ENCODE measurements at places on chromosomes 7 and 10. TPM values are rescaled to one million over a fixed set of nuclear protein-coding genes. Genes with fewer than 3 reads are reported as not detected.

DNA sequence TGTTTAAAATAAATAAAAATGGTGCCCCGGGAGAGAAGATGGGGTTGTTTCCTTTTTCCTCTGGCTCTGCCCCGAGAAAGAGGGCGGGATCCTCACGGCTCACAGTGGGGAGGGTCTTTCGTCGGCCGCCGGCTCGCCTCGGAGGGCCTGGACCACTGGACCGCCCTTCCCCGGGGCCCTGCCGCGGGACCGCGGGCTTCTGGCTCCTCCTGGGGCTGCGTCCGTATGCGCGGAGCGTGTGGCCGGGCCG, 3.5 kb upstream of the IGF2BP3 start:
- H3K4me1 ChIP-seq = peaks cover 34% of the 10 kb centered on the region
- H3K27ac ChIP-seq = peak overlapping the region; percentile 97
- H3K4me3 ChIP-seq = peak overlapping the region; percentile 56
- H3K36me3 ChIP-seq = no peaks in the 10 kb centered on the region

DNA sequence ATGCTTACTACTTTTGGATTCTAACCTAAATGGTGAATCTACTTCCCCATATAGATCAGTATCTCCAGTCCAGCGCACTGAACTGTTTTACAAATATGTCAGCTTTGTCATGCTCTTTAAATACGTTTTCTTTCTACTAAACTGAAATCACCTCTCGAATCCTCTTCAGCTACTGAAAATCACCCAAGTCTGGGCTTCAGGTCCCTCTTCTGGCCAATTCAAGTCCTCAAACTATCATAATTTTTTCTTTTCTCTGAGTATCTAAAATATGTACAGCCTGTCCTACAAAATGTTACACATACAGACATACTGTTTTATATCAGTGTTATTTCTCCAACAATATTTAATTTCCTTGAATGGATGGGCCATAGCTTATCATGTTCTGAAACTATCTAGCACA, 84.2 kb downstream of the CACNA2D1 start:
- no peak overlapping the region for H3K27ac ChIP-seq
- H3K27me3 ChIP-seq = no peaks in the 10 kb centered on the region
- no peaks in the 10 kb centered on the region for H3K4me1 ChIP-seq
- H3K36me3 ChIP-seq = no peaks in the 10 kb centered on the region
- DNase-seq = no peak
- H3K4me3 ChIP-seq = no peak overlapping the region

DNA sequence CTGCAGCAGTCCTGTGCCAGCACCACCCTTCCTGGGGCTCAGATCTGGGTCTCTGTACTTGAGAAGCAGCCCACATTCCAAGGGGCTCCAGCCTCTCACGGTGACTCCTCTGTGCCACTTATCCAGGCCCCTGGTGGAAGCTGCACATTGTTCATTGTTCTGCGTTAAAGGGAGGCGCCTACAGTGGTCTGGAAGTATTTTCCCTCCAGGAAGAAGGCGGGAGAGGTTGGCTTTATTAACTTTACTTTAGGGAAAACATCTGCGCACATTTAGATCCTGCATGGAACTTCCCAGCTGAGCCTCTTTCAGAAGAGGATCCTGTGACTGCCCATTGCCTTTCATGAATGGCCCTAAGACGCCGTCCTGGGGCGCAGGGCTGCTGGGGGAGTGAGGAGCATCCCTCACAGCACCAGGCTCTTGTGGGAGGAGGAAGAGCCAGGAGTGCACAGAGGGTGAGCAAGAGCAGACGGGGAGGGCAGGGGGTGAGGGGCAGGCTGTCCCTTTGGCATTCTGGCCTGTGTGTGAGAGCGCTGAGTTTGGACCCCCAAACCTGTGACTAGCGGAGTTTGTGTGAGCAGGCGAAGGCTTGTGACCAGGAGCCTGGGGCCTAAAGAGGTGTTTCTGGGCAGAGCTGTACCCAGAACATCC, 98.6 kb upstream of the BTBD16 start:
- DNase-seq = no peak
- no peak overlapping the region for H3K4me3 ChIP-seq

Gene PNLIPRP2
- total RNA-seq = 1.1 TPM

DNA sequence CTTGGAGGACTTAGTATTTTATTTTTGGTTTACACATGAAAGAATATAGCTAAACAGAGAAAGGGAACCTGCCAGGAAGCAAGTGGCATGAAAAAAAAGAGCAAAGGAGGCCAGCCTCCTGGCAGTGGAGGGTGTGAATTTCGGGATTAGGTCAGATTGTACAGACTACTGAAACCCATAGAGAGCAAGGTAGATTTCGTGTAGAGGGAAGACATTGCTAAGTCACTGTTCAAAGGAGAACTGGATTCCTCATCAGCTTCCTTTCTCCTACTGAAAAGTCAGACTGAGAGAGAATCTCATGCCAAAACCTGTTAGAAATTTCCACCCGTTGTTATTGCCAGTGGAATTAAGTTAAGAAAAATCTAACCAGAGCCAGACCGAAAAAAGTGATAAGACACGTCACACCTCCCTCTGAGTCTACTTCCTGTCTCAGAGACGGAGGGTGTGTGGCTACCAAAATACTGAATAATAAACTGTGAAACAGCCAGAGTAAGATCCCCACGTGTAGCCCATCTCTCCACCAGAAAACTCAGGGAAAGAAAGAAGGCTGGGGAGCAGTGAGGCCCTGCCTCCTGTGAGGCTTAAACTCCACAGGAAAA, 118.8 kb downstream of the SKIDA1 start:
- no peaks in the 10 kb centered on the region for H3K27me3 ChIP-seq
- H3K27ac ChIP-seq = no peak overlapping the region
- no peak overlapping the region for H3K4me3 ChIP-seq
- H3K36me3 ChIP-seq = no peaks in the 10 kb centered on the region
- DNase-seq = no peak
